Smooth muscle cell of the pulmonary artery (primary cell): ENCODE measurements at places on chromosomes 1 and 21. TPM values are rescaled to one million over a fixed set of nuclear protein-coding genes. Genes with fewer than 3 reads are reported as not detected.

RC3H1 gene
- total RNA-seq: 23.3 and 23.8 TPM in 2 replicates

TPTE gene
- not detected in 2 replicates for total RNA-seq

VWA1 gene
- 8.8 and 9.8 TPM in 2 replicates for total RNA-seq

TDRD5 gene
- not detected in 2 replicates for total RNA-seq

DDI2 gene
- total RNA-seq: 15.4 and 19.0 TPM in 2 replicates

IKBKE gene
- 9.6 and 13.5 TPM in 2 replicates for total RNA-seq

LCK gene
- not detected in 2 replicates for total RNA-seq

EPHA2 gene
- total RNA-seq: 34.7 and 76.8 TPM in 2 replicates

SPRR2B gene
- not detected in 2 replicates for total RNA-seq
